IPS DF 19.7 (cell line): ENCODE measurements at places on chromosomes 12 and 14.

DNA sequence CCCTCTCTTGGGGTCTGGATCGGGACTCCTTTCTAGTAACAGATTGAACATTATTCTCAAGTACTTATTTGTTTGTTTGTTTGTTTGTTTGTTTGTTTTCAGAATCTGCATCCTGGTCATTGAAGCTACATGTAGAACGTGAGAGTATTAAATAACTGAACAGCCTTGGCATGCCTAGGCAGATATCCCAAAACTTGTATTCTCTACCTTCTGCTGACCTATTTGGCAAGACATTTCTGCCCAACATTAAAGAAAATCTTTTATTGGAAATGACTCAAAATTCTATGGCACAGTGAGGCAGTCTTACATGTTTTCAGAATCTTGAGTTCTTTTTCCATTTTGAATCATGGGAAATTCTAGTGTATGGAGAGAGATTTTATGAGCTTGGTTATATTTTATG lies 165.1 kb upstream of the CNOT2 start:
- DNase-seq, result no peak

- no peak for DNase-seq
Observed at GRCh38 chr12:25811656-25812126, 146.8 kb upstream of the RASSF8 start.

DNA sequence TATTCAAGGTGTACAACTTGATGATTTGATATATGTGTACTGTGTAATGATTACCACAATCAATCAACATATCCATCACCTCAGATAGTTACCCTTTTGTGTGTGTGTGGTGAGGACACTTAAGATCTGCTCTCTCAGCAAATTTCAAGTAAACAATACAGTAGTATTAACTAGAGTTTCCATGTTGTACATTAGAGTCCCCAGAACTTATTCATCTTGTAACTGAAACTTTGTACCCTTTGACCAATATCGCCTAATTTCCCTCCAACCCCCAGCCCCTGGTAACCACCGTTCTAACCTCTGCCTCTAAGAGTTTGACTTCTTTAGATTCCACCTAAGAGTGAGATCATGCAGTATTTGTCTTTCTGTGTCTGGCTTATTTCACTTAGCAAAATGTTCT lies 12.1 kb downstream of the ADCK1 start:
- no peak for DNase-seq

- no peak for DNase-seq
Observed at GRCh38 chr12:77915071-77915600, 84.4 kb downstream of the NAV3 start.

DNA sequence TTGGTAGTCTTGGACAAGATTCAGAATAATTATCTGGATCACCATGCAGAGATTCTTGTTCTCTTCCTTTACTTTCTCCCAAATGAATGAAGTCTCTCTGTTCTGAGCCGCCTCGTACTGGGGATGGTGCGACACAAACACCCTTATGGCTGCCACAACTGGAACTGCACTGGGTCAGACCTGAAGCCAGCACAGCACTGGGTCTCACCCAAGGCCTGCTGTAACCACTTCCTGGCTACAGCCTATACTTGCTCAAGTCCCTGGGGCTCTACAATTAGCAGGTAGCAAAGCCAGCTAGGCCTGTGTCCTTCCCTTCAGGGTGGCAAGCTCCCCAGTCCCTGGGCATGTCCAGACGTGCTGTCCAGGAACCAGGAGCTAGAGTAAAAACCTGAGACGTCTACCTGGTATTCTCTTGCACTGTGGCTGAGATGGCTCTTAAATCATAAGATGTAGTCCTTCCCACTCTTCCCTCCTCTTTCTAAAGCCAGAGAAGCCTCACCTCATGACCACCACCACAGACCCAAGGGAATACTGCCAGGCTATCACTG lies 27.6 kb downstream of the IFNG start:
- no peak for DNase-seq

DNA sequence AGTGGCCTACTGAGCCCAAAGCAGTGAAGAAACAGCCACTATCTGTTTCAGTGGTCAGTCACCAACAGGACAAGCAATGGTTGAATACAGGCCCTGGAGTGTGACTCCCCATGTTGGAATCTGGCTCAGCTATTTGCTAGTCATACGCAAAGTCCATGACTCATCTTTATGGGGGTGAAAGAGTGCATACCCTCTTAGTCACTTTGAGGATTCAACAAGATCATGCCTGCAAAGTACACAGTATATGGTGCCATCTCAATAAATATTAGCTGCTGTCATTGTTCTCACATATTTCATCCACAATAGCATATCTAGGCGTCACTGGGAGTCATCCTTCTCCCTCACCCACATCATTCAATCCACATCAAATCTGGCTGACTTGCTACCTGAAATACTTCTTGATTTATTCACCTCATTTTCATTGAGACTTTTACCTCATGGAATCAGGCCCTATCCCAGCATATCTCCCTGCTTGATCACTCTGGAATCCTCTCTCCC lies 26.4 kb upstream of the STAB2 start:
- DNase-seq, result no peak

GRCh38 chr12:63013302-63013701 lies 78.4 kb upstream of the PPM1H start:
- no peak for DNase-seq

DNA sequence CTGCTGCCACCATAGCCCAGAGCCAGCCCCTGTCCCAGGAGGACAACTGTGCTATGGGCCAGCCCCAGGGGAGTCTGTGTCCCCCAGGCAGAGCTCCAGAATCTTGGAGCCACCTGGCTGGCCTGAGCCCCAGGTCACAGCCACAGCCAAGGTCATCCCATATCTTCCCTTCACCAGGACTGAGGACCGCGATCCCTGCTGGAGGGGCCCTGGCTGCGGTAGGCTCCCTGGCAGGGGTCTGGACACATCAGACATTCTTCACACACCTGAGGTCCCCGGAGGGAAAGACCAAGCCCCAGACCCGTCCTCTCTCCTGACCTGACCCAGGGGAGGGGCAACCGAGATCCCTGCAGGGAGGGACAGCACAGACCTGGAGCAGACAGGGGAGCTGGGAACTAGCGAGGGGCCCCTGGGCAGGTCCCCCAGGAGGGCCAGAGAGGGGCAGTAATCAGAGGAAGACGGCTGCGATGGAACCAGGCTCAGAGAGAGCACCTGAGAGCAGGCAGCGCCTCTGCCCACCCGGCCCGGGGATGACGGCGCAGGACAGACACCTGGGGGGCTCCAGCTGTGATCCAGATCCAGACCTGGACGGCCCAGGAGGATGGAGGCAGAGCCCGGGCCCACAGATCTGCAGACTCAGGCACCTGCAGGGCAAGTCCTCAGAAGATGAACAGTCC lies 103.2 kb upstream of the EIF5 start:
- no peak for DNase-seq

GRCh38 chr14:34538871-34539406 lies 562 bp downstream of the EAPP start:
- no peak for DNase-seq

DNA sequence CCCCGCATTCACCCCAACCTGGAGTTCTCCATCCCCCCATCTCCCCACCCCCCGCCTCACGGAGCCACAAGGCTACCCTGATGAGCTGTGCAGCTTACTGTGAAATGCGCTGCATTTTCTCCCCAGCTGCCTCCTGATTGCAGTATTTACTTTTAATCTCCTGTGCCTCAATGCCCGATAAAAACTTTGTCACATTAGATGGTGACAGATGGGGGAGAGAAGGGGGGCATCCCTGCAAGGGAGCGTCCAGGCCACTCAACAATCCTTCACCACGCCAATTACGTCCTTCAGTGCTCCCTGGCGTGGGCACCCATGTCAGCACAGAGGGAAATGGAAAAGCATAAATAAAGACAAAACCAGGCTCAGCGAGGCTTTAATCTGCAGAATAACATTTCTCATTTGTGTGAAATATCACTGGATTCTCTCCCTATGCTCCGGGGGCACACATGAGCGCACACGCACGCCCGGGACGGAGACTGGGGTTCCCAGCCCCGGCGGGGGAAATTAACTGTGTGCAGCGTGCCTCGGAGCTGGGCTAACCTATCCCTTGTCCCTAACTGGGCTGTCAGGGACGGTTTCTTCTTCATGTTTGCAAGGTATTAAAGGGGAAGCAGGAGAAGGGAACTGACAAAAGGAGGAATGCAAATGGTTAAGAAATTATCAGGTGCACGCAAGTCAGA lies 186.7 kb upstream of the VASH1 start:
- no peak for DNase-seq

DNA sequence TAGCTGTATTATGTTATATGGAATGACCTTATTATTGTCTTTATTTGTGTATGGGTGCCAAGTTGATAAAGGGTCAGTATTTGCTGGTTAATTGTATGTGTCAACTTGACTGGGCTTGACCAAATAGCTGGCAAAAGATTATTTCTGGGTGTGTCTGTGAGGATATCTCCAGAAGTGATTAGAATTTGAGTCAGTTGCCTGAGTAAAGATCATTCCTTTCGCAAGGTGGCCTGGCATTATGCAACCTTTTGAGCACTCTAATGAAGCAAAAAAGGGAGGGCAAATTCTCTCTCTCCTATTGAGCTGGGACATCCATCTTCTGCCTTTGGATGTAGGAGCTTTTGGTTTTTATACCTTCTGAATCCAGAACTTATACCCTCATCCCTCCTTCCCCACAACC lies 82.2 kb downstream of the ATXN7L3B start:
- DNase-seq, result no peak

GRCh38 chr12:64716839-64717455 lies 42.3 kb downstream of the GNS start:
- DNase-seq, result no peak

- no peak for DNase-seq
Observed at GRCh38 chr14:104967386-104968152, 10.6 kb downstream of the AHNAK2 start.

DNA sequence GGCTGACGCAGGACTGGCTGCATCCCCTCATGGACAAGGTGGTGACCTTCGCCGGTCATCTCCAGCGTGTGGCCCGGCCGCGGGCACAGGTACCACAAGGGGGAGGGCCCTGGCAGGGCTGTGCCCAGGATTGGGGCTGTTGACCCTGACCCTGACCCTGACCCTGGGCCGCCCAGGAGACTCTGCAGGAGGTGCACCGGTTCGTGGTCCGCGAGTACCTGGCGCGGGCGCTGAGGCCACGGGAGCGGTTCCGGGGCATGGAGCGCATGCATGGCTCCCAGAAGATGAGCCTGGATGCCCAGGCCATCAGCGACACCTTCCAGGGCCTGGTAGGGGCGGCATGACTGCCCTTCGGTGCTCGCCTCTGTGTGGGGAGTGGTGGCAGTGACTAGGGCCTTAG lies 12.9 kb downstream of the EXOC3L4 start:
- no peak for DNase-seq

- no peak for DNase-seq
Observed at GRCh38 chr12:126083926-126084325, 1018.7 kb downstream of the AACS start.

GRCh38 chr14:77897374-77897773 lies 97.5 kb downstream of the ADCK1 start:
- DNase-seq, result no peak

DNA sequence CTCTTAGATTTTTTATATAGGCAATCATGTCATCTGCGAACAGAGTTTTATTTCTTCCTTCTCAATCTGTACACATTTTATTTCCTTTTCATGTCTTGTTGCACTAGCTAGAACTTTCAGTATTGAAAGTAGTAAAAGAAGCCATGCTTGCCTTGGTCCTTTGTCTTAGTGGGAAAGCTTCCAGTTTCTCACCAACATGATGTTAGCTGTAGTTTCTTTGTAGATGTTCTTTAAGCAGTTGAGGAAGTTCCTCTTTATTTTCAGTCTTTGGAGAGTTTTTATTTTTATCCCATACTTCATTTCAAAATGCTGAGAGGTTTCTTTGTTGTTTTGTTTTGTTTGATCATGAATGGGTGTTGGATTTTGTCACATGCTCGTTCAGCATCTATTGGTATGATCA lies 12.7 kb upstream of the RIMKLB start:
- DNase-seq, result no peak
